Stimulated activated CD4-positive, alpha-beta T cell treated with anti-CD3 and anti-CD28 coated beads, Interleukin-1b, Interleukin-23, amount 100 ng/mL, for 4 hours (primary cell): ENCODE measurements at places on chromosomes 4 and X.

GRCh38 chr4:112766422-112766821 lies 129.5 kb downstream of the LARP7 start:
- DNase-seq, result no peak

DNA sequence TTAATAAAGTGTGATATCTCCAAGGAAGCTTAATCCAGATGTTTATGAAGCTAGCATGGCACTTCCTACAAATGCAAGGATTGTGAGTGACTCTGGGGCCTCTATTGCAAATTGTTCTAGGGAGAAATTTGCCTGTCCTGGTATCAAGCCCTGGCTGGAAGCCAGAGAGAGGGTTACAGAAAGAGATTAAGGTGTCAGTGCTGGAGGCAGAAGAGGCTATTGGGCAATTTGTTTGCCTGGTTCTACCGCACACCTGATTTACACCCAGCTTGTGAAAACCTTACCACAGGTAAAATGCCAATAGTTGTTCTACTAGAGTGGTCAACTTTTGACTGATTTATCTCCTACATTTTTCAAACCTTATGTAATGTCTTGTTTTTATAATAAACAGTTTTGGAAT lies 186.7 kb upstream of the FAT1 start:
- no peak for DNase-seq

- DNase-seq, result no peak
Measured at GRCh38 chr4:57740625-57741190, 630.5 kb upstream of the IGFBP7 start.

- no peak for DNase-seq
Measured at GRCh38 chrX:150899191-150899757, 806 bp upstream of the CD99L2 start.

DNA sequence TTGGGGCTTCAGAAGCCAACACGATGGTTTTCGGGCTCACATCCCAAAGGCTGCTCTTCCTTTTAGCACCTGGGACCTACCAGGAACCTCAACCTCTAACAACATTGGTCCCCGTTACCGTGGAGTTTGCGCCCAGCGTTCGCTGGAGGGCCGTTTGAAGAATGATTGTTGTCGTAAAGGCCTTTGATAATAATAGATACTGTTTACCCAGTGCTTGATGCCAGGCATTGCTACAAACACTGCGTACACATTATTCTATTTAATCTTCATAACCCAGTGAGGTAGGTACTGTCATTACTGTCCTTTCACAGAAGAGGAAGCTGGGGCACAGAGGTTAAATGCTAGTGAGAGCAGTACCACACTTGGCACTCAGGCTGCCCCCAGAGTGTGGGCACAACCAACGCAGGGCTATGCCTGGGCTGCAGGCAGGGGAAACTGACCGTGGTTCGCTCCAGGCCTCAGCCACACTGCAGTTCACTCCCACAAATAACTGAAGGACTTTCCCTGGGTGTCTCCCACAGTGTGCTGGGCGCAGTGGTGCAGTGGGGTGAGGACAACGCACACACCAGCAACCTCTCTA lies 1.0 kb upstream of the ACSL1 start:
- DNase-seq, result no peak

GRCh38 chr4:41024556-41025491 lies 189.5 kb downstream of the APBB2 start:
- no peak for DNase-seq

DNA sequence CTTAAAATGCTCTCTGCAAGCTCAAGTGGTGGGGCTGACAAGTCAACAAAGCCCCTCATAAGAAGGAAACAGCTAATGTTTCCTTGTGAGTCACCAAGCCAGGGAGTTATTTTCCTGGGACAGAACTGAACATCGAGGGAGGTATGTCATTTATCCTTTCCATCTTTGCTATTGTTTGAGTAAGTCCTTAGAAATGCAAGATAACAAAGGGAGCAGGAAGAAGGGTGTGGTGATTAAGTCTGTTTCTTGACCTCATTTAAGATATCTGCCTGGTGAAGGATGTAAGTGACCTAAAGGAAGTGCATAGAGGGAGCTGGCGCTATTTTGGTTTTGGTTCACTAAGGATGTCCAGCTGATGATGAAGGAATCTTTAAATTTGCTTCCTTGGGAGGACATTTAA lies 39.9 kb downstream of the ATG4A start:
- no peak for DNase-seq

DNA sequence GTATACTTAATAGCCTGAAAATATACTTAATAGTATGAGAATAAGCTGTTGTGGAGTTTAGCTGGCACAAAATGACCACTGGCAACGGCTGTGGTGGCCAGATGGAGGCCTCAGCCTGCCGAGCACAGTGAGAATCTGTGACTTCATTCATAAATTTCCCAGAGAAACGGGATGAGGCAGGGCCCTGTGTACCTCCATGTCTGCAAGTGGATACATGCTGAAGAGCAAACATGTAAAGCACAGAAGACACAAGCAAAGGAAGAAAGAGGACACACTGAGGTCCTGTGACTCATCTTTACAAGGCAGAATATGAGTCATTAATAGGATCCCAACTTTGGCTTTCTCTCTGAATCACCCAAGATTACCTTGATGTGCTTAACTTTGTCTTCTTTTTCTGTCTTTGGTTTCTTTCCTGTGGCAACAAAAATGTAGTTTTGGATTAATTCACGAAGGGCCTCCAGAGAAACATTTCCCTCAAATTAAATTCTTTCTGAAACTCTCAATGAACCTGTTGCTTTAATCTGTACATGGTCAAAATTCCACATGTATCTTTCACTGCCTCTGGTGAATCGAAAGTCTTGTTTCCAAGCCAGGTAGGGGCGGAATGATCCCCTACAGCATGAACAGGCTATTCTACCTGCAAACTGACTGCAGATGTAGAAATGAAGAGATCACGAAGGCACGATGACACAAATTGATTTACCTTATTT lies 56.4 kb downstream of the IRF2 start:
- DNase-seq, result no peak

GRCh38 chr4:169662206-169662605 lies 41.8 kb downstream of the CLCN3 start:
- DNase-seq, result no peak

- DNase-seq, result no peak
Measured at GRCh38 chr4:139553751-139554641, 2.0 kb downstream of the SETD7 start.

GRCh38 chr4:26323821-26324220 lies 3.0 kb downstream of the RBPJ start:
- DNase-seq, result no peak

DNA sequence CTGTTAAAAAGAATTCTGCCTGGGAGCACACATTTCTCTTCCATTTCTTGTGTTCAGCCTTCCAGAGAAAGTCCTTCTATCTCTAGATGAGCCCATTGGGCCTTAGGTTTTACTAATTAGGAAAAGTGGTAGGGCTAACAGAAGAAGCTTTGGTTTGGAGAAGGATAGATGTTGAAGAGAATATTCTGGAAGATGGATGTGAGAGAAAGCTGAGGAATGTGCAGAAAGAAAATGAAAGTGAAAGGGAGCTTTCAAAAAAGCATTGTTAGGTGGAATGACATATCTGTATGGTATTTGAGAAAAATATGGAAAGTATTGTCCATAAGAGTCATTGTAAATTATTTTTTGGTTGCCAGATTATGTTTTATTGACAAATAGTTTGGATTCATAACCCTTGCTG lies 474.8 kb upstream of the SLIT2 start:
- no peak for DNase-seq

GRCh38 chr4:57410331-57411052 lies 300.3 kb upstream of the IGFBP7 start:
- no peak for DNase-seq

DNA sequence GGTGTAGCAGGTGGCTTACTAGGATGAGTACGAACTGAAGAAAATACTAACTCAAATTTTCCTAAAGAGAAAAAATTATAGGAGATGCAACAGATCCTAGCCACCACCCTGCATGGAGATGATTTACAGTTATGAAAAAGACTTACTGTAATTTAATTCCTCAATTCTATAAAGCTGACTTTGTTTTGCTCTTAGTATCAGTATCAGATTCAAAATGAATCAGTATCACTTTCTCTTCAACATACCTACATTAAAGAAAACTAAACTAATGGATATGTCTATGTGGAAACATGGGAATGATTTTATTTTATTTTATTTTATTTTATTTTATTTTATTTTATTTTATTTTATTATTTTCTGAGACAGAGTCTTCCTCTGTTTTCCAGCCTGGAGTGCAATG lies 525.8 kb downstream of the NLGN4X start:
- DNase-seq, result no peak

GRCh38 chr4:26175006-26175786 lies 145.6 kb upstream of the RBPJ start:
- DNase-seq, result peak; percentile 9

DNA sequence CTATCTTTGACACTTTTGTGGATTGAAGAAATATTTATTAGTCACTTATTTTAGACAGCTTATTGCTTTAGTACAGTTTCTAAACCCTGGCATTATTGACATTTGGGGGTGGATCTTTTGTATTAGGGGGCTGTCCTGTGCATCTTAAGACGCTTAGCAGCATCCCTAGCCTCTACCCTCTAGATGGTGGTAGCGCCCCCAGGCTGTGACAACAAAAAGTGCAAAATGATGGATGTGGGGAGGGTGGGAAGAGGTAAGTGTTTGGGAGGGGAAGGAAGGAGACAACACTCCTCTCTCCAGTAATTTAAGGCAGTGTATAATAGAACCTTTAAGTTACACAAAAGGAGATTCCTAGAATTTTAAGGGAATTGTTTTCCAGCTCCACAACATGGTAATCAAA lies 1210.6 kb downstream of the C4orf33 start:
- no peak for DNase-seq

- DNase-seq, result no peak
Measured at GRCh38 chr4:141117935-141118334, 15.3 kb downstream of the RNF150 start.

- no peak for DNase-seq
Measured at GRCh38 chrX:104211187-104211586, 43.5 kb downstream of the ESX1 start.

DNA sequence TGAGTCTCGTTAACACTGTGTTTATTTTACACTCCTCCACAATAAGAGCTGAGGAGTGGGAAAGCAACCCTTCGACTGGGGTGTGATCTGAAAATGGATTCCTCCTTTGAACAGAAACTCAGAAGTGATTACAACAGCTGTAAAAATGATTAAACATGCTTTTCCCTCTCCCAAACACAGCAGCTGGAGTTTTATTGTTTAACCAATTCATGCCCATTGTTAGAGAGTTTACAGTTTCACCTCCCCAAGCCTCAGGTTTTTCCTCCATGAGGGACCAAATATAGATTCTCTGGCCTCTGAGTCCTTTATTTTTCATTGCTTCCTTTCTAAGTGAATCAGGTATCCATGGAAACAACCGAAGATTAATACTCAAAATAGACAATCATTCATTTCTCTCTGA lies 263.0 kb upstream of the TAPT1 start:
- DNase-seq, result no peak

DNA sequence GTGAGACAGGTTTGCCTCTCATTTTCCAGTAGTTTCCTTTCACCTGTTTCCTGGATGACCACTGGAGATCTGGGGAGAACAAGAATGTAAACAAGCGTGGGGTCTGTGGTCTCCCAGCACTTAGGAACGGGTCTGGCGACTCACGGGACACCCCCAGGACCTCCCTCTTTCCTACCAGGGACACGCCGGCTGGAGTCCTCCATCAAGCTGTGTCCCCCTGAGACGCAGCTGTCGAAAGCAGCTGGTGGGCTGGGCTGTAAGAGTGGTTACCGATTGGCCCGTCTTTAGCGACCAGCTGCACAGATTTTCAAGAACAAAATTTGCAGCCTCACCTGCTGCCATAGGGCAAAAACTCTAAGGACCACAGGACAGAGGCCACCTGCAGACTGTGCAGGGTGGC lies 11.9 kb downstream of the LRPAP1 start:
- no peak for DNase-seq

- DNase-seq, result no peak
Measured at GRCh38 chr4:147833254-147833653, 101.4 kb downstream of the ARHGAP10 start.

DNA sequence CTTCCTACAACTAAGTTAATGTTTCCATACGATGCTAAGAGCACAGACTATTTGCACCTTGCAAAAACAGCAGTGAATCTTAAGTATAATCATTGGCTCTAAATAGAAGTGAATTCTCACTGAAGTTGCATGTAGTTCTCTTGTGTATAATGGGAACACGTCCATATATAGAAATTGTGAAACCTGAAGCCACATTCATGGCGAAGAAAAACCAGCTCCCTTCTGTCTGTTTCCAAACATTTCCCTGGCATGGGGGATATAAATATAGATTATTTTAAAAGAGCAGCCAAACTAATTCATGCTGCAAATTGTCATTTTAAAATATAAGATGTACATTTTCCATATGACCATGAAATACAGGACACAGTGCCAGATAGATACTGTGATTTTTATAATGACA lies 71.1 kb downstream of the TRAM1L1 start:
- no peak for DNase-seq

DNA sequence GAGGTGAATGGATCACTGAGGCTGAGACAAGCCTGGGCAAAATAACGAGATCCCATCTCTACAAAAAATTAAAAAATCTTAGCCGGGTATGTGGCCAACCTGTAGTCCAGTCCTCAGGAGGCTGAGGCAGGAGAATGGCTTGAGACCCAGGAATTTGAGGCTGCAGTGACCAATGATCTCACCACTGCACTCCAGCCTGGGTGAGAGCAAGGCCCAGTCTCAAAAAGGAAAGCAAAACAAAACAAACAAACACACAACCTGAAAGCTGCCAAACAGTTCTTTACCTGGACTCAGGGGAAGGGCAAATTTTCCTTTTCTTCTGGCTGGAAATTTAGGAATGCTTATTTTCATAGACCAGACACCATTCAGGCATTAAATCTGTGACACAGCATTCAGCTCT lies 163.1 kb upstream of the FAT1 start:
- no peak for DNase-seq

DNA sequence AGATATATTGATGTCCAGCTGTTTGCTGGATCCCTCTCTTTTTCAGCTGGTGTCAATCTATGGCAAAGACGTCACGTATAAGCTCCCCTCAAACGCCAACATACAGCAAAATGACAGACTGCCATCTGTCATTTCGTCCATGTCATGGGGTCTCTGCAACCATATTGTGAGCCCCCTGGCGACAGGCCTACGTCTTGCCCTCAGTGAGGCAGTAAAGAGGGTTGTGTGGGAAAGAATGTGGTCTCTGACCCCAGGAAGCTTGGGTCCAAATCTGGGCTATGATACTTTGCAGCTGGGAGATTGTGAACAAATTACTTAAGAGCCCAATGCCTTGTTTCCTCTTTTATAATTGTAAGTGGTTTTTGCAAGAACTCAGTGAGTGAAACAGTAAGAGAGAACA lies 7.4 kb downstream of the SUPT20HL2 start:
- no peak for DNase-seq

- DNase-seq, result no peak
Measured at GRCh38 chr4:160091631-160092030, 988.8 kb downstream of the RAPGEF2 start.

DNA sequence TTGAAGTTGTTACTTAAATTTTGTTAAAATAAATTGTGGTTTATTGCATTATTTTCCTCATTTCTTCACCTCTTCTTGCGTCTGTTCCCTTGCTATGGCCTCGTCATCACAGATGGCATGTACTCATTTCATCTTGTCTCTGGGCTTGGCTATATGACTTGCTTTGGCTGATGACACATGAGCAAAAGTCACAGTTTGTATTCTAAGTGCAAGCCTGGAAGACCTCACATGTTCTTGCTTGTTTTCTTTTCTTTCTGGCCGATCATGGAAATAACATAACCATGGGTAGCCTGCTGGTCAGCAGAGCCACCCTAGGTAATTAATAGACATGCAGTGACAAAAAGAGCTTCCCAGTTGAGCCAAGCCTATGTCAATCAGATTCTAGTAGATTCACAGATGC lies 527.9 kb downstream of the SPRY1 start:
- DNase-seq, result no peak
